CD4-positive, alpha-beta T cell treated with Interleukin-17A for 4 hours (primary cell): ENCODE measurements at places on chromosomes 2 and 18.
A peak's percentile ranks its signal among the peaks of the same experiment; 100 is the strongest.

DNA sequence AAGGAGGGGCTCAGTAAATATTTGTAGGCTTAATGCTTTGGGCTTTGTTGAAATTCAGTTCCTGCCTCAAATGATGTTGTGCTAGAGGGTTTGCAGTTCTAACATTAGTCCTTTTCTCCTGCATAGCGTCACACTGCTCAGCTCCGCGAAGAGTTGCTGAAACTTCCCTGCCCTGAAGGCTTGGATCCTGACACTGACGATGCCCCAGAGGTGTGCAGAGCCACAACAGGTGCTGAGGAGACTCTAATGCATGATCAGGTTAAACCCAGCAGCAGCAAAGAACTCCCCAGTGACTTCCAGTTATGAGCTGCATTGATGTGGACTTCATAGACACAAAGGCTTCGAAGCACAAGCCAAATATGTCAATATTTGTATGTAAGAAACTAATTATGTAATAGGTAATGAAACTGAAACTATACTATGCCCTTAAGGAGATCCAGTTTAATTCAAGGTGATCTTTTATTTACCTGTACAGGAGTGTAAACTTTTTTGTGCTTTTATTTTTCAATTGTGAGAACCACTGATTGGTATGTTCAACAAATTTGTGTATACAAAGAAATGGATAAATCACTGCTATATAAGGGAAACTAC lies 10.2 kb upstream of the TTC27 start:
- no peak for DNase-seq

- no peak for DNase-seq
Measured at GRCh38 chr18:64639536-64639935, 490.6 kb upstream of the LINC00305 start.

- DNase-seq: no peak
Measured at GRCh38 chr2:228372212-228372611, 190.7 kb upstream of the SPHKAP start.

GRCh38 chr18:61474341-61474740 lies 141.1 kb downstream of the CDH20 start:
- DNase-seq: no peak

GRCh38 chr2:71071681-71072398 lies 3.4 kb downstream of the NAGK start:
- peak; percentile 57 for DNase-seq

- DNase-seq: no peak
Measured at GRCh38 chr2:239354132-239354790, 46.6 kb downstream of the HDAC4 start.
